NCI-H187 treated with DMSO at 0.1 percent for 48 hours (cell line): ENCODE measurements at places on chromosomes 6 and 20.

DNA sequence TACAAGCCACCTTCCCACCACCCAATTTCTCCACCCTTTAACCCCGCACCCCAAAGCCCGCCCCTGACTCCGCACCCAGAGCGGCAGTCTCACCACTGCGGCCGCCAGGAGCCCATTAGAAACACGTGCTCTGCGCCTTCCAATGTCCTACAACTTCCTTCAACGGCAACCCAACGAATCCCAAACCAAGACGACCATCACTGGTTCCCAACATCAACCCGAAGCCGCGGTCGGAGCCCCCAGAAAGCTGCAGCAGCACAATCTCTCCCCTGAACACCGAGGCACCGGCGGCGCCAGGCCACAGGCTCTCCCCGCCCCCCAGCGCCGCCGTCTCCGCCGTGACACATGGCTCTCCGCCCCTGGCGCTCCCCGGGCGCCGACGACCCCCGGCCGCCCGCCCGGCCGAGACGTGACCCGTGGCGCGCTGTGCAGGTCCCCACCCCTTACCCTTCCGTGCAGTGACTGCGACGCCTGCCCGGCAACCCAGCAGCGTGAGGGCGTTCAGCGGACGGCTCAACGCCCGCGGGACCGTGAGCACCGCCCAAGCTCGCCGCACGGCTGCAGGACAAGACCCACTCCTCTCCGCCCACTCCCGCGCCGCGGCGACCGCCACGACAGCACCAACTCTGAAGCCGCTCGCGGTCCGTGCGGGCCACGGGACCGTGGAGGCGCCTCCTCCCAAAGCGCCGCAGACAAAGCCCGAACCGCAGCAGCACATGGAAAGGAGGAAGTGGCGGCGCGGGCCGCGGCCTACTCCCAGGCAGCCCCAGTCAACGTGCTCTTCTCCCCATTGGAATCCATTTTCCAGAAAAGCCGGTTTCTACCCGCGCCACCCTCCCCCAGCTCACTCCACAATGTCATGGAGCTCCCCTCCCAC is 551 bp downstream of the SYNCRIP start:
- DNase-seq, result no peak

DNA sequence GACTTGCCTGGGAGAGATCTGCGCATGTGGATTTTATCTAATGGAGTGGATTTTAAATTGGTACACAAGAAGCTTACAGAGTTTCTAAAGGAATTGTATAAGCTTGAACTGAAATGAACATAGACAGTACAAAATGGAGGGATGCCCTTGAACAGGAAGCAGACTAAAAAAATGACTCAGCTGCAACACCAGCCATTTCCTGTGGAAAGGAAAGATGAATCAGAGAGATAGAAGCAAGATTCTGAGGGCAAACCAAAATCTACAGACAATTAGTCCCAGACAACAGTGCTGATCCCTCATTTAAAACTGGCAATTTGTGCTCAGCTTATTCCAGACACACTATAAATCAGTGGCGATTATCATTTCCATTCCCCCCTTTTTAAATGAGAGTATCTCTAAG is 114.6 kb upstream of the TCF21 start:
- DNase-seq, result no peak

- no peak for DNase-seq
Observed at GRCh38 chr6:148998704-148999103, 251.9 kb downstream of the UST start.

DNA sequence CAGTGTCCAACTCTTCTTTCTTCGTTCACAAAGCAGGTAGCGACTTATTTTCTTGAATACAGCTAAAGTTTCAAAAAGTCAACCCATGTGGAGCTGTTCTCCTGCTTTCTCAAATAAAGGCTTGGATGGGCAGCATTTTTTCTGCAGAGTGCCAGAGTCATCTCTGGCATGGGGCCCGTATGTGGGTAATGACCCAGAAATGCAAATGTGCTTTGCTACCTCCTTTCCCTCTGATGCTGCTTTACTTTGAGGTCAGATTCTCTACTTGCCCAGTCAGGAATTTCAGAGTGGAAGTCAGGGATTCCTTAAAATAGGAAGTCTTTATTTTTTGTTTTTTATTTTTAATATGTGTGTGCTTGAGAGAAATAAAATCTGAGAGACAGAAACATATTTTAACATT is 4.9 kb downstream of the NKAIN2 start:
- no peak for DNase-seq

GRCh38 chr6:151534576-151534975 is 40.8 kb downstream of the CCDC170 start:
- no peak for DNase-seq

- DNase-seq, result no peak
Observed at GRCh38 chr6:67629258-67629657, 1005.8 kb upstream of the ADGRB3 start.

- no peak for DNase-seq
Observed at GRCh38 chr6:165298875-165299274, 10.5 kb downstream of the C6orf118 start.

DNA sequence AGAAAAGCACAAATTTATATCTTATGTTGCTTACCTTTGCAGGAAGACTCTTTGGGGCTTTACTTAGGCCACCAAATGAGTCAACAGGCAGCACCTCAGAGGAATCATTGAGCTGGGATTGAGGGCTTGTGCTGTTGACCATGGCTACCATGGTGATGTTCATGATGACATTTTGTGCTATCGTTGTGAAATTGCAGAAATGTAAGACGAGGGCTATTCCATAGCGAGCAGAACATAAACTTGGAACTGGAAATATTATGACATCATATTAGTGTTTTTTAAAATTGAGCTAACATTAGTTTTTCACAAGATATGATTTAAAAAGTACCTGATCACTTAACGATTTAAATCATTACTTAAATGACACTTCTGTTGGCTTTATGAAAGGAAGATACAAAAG is 11.8 kb downstream of the SLC17A3 start:
- DNase-seq, result no peak

DNA sequence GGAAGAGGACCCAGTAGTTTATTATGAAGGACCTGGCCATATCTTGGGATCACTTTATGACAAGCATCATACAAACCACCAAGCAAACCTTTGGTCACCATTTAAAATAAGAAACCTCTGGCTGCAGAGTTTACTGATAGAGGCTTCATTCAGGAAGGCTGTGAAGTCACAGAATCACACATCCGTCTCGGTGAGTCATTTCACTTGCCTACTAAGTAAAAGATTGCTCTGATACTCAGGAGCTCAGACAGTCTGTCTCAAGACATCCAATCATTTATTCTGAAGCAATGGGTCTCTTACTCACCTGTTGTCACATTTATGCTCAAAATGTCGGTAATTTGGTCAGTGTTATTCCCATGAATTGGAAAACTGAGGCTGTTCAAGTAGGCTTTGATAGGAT is 33.7 kb downstream of the ADGRF5 start:
- DNase-seq, result no peak

DNA sequence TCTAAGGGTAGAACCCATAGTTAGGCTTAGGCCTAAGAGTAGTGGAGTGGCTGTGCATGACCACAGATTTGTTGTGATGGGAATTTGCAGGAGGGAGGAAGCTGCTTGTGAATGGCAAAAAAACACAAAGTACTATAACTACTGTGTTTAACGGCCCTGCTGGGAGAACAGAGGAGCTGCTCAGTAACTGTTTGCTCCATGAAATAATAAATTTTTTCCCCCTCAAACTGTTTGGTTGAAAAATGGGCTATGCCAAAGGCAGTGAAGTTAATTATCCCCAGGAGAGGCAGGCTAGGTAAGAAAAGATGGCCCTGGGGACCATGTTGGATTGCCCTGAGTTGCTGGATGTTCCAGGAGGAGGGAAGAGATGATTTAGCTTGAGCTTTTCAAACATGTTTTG is 256.5 kb upstream of the PRND start:
- no peak for DNase-seq
